ENCODE measurements at places on chromosomes 1 and 21.

DNA sequence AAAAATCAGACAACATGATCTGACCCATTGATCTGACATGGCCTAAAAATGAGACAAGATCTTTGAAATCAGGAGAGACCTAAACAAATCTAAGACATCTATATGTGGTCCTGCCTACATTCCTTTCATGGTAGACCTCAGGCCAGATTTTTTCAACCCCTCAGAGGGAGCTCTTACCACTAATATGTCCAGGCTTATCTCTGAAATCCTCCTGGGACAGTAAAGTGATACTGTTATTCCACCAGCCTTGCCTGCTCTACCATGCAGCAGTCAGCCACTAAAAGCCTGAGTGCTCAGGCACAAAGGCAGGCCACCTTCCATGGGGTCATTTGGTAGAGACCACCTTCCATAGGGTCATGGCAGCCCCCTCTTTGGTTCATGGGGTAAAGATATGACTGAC, 126.9 kb downstream of the TBX15 start:
- no peak for DNase-seq

DNA sequence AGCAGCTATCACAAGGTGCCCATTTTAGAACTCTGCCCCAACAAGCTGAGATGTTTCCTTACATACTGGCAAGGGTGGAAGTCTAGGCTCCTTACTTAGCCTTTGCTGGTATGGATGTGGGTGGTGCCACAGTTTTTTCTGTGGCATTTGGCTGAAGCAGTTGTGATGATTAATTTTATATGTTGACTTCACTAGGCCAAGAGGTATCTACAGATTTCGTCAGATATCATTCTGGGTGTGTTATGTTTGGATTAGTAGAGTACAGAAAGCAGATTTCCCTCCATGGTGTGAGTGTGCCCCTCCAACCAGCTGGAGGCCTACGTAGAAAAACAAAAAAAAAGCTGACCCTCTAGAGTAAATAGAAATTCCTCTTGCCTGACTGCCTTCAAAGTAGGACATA, 317.0 kb downstream of the BARHL2 start:
- DNase-seq: no peak

DNA sequence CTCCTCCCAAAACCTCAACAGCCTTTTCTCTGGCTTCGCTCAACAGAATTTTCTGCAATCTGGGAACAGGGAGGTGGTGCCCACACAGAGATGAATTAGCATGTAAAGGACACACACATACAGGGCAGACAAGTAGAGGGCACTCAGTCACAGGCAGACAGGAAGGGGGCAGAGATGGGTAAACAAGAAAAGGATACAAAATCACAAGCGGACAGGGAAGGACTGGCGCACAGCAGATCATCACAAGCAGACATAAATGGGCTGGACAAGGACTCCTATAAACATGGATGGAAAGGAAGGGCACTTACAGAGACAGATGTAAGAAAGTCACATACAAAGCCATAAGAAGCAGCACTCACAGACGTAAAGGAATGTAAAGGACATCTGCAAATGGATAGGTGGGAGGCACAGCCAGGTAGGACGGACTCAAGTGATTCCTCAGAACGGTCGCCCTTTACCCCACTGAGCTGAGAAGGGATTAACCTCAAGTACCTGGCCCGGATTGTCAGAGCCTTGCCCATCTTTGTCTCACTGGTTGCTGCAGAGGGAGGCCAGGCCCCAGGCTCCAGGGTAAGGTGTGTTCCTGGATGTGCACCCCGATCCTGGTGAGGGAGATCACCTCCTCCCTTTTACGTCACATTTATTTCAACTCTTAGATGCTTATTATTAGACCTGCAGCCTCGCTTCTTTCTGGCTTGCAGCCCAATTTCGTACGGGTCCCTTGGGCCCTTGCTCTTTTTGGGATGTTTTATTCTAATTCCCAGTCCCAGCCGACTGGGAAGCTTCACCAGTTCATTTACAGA, 836 bp upstream of the PRCC start:
- no peak for DNase-seq

- DNase-seq: no peak
Observed at GRCh38 chr1:65756616-65757015, 36.1 kb upstream of the PDE4B start.

DNA sequence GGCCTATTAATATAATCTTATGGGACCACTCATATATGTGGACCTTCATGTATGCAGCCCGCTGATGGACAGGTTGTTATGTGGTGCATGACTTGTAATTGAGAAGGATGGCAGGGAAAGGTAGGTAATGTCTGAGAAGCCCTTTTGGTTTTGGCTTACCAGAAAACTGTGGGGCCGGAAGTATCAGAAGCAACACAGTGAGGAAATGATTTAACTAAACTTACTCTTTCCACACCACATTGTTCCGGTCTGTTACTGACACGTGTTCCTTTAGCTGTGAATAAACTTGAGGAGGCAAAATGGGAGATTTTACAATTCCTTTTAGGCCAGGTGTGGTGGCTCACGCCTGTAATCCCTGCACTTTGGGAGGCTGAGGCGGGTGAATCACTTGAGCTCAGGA, 32.4 kb downstream of the KIF1B start:
- DNase-seq: no peak

DNA sequence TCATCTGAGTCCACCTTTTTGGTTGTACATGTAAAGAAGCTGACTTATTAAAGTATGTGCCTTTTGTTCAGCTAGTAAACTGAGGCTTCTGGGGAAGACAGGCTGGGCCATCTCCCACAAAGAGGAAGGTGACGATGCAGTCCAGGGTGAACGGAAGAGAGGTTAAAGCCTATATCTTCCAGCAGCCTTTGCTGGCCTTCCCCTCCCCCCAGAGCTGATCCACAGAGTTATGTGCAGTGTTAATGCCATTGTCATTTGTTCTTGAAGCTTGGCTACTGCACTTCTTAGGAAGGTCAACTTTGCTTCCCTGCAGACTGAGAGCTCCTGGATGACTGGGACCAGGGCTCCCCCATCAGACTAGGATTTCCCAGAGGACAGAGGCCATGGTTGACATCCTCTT, 2.2 kb downstream of the SLC30A2 start:
- DNase-seq: no peak

DNA sequence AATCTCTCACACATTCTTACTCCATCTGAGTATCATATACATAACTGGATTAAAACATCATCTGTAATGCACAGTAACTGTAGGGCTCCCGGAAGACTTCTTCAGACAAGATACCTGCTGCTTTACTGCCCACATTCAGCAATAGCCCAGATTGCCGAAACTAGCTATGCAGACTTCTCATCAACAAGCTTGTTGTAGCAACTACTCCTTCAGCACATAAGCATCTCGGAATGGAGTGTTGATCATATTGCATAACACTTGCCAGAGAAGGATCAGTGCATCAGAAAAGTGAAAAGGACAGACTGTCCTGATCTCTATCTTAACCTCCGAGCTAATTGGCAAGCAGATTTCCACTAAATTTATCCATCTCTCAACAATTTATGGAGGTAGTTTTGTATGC, 354.6 kb upstream of the C1orf87 start:
- DNase-seq: no peak

- no peak for DNase-seq
Observed at GRCh38 chr1:119373465-119373864, 4.9 kb downstream of the HAO2 start.

DNA sequence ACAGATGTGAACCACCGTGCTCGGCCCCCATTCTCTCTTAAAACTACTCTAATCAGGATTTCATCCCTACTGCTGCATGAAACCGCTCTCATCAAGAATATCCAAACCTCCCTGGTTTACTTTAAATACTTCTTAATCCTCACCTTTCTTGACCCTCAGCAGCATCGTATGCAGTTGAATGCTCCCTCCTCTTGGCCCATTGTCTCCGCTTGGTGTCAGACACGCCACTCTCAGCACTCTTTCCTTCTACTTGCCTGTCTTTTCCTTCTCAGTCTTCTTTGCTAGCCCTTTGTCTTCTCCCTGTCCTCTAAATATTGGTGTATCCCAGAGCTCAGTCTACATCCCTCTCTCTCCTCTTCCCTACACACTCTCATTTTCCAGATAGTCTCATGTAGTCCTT, 314.9 kb downstream of the MRPL39 start:
- DNase-seq: no peak

GRCh38 chr21:35408401-35408800, 359.3 kb upstream of the RUNX1 start:
- no peak for DNase-seq

All from stimulated activated CD8-positive, alpha-beta memory T cell treated with anti-CD3 and anti-CD28 coated beads, Interleukin-12 subunit alpha, Interleukin-12 subunit beta, amount 100 ng/mL, for 4 hours (primary cell).